Keratinocyte (primary cell): ENCODE measurements at places on chromosomes 7 and 10.

GRCh38 chr10:105759669-105760068 lies 1118.6 kb downstream of the SORCS3 start:
- no peak for DNase-seq

- no peak for DNase-seq
Measured at GRCh38 chr10:34644224-34644623, 170.9 kb downstream of the PARD3 start.

DNA sequence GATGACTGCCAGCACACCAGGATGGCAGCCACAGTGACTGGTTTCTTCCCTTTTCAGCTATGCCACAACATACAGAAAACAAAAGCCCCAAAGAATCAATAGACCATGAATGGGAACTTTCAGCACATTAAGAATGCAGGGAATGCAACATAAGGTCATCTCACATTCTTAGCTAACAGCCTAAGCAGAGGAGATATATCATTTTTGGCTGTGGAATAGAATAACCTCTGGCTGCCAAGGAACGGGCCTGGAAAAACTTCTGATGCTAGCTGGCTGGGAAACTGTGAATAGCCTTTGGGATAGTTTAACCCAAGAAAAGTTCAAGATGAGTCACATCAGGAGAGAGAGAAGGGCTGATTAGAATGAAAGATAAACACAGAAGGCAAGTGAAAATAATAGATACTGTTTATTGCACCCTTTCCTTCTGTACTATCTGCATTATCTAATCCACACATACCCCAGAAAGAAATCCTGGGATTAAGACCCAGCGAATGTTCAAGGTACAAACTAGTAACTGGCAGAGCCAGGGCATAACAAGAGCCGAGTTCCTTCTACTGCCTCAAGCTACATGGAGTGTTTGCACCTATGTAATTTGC lies 169.2 kb downstream of the SEMA3A start:
- peak; percentile 30 for DNase-seq

GRCh38 chr7:105011831-105012502 lies 2.0 kb upstream of the KMT2E start:
- no peak for DNase-seq

DNA sequence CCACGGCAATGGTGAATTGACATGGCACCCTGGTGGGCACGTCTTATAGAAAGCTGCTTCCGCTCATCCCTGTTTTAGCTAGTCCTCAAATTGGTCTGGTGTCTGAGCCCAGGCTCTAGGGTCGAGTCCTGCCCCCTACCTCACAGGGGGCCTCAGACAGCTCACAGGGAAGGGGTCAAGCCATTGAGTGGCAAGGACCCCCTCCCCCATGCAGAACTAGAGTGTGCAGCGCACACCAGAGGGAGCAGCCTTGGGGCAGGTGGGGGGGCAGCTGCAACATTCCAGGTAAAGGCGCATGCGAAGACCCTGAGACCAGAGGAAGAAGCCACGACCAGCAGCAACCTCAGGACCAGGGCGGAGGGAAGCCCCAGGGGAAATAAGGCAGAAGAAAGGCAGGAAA lies 240.4 kb upstream of the PPP2R2D start:
- DNase-seq: no peak

- no peak for DNase-seq
Measured at GRCh38 chr7:87151002-87151728, 1.1 kb upstream of the DMTF1 start.

DNA sequence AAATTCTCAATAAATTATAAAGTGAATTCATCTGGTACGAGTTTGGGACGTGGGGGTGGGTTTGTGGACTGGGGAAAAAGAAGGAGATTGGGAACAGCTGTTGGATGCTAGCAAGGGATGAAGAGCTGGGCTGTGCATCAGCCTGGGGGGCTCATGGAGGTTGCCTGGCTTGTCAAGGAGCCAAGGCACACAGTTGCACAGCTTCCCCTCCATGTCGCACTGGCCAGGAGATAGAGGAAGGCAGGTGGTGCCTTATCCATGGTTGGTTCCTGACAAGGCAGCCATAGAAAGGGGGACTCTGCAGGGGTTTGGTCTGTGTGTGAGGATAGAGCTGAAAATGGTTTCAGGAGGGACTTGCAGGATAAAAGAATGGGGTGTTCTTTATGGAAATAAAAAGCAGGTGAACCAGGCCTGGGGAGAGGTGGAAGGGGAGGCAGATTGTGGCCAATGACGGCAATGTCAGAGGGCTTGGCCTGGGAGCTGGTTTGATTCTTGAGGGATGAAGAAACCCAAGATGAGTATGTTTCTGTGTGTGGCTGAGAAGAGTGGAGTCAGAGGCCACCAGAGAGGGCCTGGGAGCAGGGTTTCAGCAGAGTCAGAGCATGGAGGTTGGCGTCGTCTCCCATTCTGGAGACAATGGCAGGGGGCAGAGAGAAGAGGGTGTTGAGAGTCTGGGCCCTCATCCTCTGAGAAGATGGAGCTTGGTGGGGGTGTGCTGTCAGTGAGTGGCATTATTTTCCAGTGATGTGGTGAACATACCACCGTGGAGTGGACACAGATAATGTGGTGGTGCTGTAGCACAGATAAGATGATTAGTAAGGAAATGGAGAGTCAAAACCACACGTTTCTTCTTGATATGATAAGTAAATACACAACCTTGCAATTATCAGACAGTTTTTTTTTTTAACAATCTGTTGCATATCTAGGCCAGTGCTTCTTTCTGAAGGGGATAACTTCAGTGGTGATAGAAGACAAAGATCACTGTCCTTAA lies 108.2 kb downstream of the PTPN20 start:
- DNase-seq: no peak

DNA sequence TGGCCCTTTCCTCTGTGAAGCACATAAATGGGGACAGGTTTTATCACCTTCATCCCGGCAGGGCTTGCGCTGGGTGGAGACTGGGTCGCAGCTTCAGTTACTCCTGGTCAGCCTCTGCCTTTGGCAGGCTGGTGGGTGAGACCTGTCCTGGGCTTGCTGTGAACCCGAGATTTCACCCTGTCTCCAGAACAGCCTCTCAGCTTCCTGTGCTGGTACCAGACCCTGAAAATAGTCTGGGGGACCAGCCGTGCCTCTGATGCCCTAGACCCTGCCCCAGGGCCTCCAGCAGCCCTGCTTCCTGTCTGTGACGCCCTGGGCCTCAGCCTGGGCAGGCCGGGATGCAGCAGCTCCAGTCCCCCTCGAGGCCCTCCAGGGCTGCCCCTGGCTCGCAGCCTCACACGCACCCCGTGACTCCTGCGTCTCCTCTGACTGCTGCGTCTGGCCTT lies 13.2 kb upstream of the PWWP2B start:
- no peak for DNase-seq

DNA sequence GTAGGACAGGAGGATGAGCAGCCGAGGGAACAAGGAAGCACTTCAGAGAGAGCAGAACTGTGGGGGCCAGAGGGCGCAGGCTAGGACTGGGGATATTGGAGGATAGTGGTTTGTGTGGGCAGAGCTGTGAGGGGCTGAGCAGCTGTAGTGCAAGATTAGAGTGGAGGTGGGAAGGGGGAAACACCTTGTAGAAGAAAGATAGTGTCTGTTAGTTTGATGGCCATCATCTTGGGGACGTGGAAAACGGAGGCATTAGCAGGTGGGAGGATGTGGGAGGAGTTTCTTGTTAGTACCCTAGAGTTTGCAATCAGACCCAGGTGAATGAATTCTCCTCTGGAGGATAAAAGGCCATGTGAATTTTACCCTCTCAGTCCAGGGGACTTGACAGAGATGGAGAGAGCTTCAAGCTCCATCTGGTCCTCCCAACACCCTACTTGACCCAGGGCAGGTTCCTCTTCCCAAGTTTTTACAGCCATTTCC lies 34.0 kb downstream of the PRSS2 start:
- no peak for DNase-seq

GRCh38 chr7:156386097-156386496 lies 254.5 kb upstream of the RNF32 start:
- no peak for DNase-seq

DNA sequence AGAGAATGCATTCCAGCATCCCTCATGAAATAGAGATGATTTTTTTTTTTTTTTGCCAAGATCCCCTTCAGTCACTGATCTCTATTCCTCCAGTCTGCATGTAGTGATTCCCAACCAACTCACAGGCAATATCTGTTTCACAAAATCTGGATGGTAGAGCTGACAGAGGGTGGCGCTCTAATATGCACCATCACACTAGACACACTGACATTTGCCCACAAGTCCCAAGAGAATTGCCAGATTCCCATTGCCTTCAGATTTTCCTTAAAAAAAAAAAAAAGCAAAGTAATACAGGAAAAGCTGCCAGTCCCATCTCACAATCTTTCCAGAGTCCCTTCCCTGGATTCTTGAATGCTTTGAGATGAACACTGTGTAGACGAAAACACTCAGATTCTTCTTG lies 301.0 kb downstream of the SORCS1 start:
- DNase-seq: no peak

- no peak for DNase-seq
Measured at GRCh38 chr7:38907066-38907465, 1.9 kb downstream of the VPS41 start.

DNA sequence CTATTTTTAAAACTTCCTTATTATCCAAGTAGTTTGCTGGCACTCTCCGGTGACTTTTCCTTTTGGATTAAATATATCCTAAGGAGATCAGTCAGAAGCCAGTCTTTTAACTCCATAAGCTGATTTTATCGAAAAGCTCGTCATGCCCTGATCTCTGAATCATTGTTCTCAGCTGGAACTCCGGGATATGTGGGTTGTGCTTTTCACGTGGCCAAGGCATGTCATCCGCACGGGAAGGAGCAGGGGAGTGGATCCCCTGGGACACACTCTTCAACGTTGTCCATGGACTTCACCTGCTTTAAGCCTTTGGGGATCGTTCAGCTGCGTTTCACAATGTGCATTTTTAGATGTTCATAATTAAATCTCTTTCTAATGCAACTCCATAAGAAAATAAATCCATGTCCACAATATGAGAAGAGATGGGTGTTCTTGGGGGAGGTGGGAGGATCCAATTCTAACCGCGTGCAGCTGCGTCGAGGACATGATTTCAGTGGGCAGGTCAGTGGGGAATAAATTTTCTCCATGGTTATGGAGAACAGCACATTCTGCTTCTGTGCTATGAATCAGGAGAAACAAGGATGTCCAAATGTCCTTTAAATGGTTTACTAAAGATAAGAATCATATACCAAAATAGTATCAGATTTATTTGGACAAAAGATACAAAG lies 229.5 kb upstream of the ADARB2 start:
- no peak for DNase-seq

GRCh38 chr10:58348571-58349033 lies 13.8 kb downstream of the UBE2D1 start:
- DNase-seq: no peak

DNA sequence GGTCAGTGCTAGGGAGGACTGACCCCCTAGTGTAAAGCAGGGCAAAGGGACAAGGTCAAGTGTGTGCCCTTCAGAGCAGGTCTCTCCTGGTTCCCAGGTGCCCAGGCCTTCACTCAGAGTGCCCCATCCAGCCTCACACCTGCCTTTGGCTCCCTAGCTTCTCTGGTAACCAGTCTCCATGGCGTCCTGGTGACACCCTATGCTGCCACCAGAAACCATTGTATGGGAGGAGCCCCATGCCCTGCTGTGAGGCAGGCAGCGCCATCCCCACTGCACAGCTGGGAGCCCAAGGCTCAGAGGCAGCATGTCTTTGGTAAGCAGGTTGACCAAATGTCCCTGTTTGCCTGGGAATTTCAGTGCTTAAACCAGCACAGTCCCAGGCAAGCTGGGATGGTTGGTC lies 33.1 kb upstream of the HMX3 start:
- no peak for DNase-seq

GRCh38 chr10:107618504-107618994 lies 454.0 kb upstream of the SORCS1 start:
- no peak for DNase-seq

GRCh38 chr7:44629829-44630522 lies 23.5 kb downstream of the OGDH start:
- no peak for DNase-seq

- DNase-seq: no peak
Measured at GRCh38 chr7:50704844-50705243, 77.9 kb downstream of the GRB10 start.

GRCh38 chr7:149884016-149884415 lies 10.2 kb downstream of the ATP6V0E2 start:
- DNase-seq: no peak

DNA sequence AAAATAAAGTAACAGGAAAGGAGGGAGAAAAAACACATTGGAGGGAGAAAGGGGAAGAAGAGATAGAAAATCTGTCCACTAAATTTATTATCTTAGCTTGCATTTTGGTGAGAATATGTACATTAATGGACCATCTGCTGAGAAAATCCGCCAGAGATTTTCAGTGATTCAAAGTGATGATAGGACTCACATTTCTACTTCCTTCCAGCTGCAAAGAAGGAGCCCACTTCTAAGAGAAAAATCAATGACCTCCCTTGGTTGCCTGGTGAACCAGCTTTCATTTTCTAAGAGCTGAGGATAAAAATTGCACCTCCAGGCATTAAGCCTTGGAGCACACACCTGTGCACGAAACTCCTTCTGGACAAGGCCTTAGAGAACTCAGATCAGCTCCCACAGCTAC lies 404.3 kb downstream of the SFMBT2 start:
- no peak for DNase-seq

GRCh38 chr7:28455486-28455885 lies 43.2 kb downstream of the CREB5 start:
- DNase-seq: no peak

DNA sequence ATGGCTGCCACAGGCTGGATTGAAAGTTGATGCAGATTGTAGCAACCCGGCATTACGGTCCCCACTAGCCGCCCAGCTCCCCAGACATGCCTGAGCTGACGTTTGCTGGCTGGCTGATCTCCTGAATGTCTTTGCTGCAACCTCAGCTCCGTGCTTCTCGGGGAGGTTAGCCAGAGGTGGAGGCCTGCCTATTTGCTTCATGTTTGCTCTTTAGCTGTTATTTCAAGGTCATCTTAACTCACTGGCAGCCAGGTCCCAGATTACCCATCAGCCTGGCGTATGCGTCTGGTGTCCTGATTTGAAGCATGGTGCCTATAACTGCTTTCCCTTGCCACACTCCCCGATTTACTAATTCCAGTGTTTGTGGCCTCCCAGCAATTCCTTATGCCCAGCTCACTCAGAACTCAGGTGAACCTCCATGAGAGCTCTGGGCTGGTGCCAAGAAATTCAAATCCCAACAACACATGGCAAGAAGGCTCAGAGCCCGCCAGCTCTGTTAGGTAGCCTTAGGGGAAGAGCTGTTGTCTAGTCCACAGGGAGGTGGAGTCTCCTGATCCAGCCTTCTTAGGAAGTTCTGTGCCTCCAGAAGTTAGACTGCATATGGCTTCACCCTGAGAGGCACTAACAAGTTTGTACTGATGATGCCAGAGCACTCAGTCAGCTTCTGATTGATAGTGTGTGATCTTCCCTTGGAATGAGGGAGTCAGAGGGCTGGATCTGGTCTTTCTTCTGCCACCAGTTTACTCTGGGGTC lies 69.7 kb upstream of the EXOC4 start:
- DNase-seq: no peak

DNA sequence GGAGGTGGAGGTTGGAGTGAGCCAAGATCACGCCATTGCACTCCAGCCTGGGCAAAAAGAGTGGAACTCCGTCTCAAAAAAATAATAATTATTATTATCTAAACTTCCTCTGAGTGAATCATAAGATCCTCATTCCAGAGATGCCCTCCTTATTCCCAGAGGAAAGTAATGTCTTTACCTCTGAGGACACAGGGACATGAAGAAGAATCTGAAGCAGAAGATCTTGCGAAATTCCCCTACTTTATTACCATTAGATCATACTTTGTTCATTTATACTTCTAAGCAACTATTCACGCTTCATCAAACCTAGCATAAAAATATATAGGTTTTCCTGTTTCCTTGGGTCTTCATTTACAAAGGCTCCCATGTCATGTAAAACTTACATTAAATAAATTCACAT lies 143.1 kb downstream of the ETV1 start:
- no peak for DNase-seq
